AG04449 (cell line): ENCODE measurements at places on chromosomes 2 and 18.

DNA sequence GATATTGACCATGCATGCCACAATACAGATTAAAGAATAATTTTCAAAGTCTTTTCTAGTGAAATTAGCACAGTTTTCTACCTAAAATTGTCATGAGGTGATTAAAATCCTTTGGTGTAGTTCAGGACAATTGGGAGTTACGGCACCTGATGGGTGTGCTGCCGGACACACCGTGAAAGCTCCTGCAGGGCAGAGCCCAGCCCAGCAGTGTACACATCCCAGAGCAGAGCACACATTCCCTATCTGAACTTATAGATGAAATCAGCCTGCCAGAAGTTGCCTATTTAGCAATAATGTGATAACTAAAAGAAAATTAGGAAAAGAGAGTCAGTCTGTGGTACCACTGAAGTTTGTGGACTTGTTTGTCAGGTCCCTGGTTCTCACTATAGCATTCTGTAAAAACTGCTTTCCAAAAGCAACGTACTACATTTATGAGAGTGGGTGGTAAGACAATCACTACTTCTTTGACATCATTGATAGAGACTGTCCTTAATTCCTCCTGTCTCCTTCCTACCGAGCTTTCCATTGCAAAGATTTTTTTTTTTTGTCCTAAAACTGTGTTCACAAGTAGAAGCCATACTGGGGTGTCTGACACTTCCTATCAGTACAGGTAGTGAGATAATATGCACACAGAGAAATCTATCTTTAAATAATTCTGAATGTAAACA, 3.4 kb downstream of the CYTIP start:
- DNase-seq: no peak

- no peak for DNase-seq
Measured at GRCh38 chr2:97926946-97927345, 68.8 kb downstream of the TMEM131 start.

DNA sequence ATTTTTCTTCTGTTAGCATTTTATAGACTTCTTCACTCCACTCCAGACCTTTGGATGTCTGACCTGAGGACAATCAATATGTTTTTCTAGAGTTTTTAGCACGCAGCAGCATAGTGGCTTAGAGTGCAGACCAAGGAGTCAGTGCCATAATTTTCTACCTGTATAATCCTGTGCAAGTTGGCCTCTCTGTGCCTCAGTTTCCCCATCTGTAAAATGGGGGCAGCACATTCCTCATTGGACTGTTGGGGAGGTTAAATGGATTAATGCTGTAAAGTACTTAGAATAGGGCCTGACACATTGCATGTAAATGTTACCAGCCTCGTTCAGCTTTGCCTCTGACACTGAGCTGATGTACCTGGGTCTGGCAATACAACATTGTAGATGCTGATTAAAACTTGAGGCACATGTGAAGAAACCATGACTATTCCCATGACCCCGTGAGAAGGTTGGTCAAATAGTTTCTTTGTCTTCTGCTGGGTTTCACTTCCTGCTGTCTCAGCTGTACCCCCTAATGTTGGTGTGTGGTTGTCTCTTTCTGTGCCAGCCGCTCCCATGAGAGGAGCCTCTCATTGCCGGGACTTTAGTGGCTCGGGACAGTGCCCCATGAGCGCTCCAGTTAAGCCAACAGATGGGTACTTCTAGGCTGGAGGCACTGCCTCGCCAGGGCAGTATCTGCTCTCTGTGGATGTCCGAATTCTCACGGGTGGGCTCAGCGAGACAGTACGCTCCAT, 125.3 kb downstream of the SH3RF3 start:
- no peak for DNase-seq

GRCh38 chr2:145399131-145399530, 879.2 kb upstream of the ZEB2 start:
- no peak for DNase-seq

DNA sequence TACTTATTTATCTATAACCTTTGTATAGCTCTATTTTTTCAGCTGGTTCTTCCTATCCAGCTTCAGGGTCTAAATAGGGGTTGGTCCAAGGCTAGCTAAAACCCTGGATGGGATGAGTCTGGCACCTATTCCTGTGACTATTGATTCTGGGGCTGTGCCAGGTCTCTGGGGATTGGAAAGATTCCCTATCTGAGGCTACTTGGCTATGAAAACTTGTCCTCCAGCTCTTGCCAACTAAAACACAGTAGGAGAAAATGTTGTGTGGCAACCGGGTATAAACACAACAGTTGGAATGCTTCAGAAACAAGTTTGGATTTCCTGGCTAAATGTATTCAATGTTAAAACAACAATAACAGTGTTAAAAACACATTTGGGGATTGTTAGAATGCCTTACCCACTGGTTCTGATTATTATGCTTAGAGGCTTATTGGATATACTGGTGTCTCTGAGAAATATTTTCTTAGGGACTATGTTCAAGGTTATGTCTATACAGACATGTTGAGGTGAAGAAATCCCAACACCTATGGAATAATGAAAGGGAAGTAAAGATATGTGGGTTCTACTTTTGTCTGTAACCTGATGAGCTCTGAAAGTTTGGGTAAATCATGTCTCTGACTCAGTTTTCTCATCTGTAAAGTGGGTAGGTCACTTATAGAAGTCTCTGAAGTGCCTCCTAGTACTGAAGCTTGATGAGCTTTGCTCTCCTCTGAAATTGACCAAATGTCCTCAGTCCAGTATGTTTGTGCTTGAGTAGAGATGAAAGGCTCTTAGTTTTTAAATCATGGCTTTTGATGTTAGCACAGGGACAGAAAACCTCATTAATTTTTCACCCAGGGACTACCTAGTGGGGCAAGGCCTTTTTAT, 460.7 kb downstream of the MTX2 start:
- peak; percentile 60 for DNase-seq

- no peak for DNase-seq
Measured at GRCh38 chr2:120344976-120345581, 857 bp upstream of the INHBB start.

GRCh38 chr2:120509213-120509815, 163.4 kb downstream of the INHBB start:
- no peak for DNase-seq

- DNase-seq: no peak
Measured at GRCh38 chr18:3478262-3478978, 28.4 kb downstream of the TGIF1 start.

- no peak for DNase-seq
Measured at GRCh38 chr2:148874868-148875341, at the start of gene KIF5C. Gene KIF5C (plus strand): TSS chr2:148875227. CDS start chr2:148875618, 391 bp downstream.

- no peak for DNase-seq
Measured at GRCh38 chr2:42879913-42880737, 87.7 kb upstream of the HAAO start.

DNA sequence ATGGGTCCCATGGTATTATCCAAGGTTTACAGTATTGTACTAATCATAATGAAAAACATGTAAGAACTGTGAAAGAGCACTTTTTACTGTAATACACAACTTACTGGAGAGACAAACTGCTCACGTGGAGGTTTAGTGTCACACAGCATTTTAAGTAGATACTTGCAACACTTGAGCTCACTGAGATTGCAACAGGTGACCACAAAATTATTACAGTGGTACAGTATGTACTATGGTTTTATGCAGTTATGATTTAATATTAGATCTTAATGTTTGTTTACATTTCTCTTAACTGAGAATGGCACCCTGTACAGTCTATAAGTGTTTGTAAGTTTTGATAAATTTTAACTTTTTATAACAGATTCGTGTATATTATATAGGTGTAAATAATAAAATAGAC, 118.6 kb upstream of the SKOR2 start:
- DNase-seq: no peak

DNA sequence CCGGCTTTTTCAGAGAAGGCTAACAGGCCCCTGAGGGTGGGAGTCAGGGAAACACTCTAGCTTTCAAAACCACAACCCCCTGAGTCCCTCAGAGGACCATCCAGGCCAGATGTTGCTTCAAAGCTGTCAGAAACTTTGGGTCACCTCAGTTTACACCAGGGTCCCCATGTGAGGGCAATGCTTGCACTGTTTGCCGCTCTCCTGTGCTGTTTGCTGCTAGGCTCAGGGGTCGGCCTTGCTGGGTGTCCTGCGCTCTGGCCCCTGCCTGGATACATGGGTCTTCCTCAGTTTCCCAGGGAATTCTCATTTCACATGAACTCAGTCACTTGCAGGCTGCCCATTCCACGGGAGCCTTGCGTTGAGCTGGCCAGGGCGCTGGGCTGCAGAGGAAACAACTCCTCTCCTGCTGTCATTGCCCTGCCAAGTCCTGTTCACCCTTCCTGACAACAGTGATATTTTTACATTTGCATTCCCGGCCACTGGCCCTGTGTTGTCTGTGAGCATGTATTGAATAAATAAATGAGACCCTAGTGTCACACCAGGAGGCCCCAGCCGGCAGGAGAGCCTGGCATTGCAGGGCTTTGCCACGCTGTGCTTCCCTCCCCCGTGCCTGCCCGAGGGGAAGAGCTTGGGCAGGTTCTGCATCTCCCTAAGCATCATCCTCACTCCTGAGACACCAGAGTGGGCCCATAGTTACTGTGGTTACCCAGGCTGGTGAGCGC, 73.2 kb upstream of the RAB6C start:
- no peak for DNase-seq

- no peak for DNase-seq
Measured at GRCh38 chr18:9135912-9136314, 668 bp upstream of the ANKRD12 start.

DNA sequence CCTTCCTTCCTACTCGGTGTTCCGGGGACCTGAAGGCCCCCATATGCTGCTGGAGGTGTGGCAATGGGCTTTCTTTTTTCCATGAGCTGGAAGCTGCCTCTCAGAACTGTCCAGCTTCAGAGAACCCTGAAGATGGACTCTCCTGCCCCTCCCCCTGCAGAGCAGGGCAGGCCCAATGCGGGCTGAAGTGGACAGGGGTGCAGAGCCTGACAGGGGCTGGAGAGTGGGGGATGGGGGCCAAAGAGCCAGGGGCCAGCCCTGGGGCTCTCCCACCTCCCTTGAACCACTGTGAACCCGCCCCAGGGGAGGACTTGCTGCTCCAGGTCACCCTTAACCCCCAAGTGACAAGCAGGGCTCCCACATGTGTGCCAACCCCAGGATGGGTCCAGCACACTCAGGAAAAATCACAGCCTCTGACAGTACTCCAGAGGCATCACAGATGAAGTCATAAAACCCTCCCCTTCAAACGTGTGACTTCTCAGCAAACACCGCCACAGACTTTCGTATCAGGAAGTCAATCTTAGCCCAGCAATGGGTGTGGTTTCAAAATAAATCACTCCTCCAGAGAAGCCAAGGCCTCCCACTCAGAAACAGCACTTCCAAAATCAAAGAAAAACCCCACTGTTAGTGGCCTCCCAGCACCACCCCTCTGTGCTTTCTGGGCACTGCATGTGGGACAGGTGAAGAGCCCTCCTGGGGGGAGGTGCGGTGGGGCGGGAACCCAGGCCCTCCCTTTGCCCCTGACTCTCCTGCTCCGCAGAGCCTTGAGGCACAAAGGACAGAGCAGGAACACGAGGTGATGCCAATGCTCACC, 135.8 kb downstream of the HDAC4 start:
- DNase-seq: no peak

GRCh38 chr2:11998218-11998617, 251.8 kb downstream of the LPIN1 start:
- DNase-seq: peak; percentile 28

DNA sequence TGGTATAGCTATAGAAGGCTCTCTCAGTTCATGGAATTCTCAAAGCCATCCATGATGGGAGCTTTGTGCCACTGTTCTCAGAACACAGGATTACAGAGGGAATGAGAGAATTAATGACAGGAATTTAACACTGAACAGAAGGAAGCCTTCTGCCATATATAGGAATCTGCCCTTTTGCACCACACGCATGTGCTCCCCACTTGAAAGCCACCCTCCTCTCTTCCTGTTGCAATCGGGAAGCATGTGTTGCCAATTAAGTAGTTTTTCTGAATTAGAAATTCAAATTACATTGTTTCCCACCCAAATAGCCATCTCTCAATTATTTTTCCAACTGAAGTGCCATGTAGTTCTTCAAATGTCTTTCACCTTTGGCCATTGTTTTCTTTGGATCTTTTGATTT, 71.3 kb downstream of the C1D start:
- no peak for DNase-seq

GRCh38 chr2:215320679-215321078, 8.8 kb downstream of the ATIC start:
- DNase-seq: no peak

- DNase-seq: no peak
Measured at GRCh38 chr18:57432751-57433400, 2.3 kb upstream of the ONECUT2 start.

DNA sequence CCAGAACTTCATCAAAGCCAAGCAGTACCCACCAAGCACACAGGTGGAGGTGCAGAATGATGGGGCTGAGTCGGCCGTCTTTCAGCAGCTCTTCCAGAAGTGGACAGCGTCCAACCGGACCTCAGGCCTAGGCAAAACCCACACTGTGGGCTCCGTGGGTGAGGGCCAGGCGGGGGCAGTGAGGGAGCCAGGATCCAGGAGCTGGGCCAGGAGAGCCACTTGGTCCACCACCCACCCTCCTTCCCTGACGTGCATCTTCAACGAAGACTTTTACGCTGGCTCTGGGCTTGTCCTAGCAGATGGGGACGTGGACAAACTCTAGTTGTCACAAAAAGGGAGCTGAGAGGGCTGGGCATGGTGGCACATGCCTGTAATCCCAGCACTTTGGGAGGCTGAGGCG, 11.8 kb downstream of the VIL1 start:
- no peak for DNase-seq

DNA sequence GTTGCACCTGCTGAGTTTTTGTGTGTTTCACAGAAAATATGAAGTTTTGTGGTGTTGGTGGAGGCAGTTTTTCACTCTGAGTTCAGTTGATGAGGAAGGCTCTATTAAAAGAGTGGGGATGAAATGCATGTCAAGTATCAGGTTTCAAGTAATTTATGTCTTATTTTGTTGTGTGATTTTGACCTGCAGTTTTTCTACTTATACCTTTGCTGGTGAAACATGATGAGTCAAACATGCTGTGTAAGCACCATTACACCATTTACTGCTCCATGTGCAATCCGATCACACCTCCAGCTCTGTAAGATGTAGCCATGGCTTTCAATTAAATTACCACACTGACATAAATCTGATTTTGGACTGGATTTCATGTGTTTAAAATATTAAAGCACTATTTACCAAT, 174.5 kb upstream of the ZEB2 start:
- DNase-seq: no peak

DNA sequence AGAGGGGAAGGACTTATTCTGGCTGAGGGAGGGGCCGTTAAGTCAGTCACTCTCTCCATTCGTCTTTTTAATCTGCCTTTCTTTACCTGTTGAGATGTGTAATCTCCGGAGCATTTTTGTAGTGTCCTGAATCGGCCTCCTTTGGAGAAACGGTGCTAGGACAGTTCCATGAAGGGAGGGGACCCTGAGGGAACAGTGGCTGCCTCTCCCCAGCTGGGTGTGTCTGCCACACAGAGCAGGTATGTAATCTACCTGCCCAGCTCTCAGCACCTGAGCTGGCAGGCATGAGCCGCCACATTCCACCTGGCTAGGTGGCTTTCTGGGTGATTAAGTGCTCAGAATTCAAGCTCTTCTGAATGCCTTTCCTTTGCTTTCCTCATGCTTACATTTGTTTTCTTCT, 131.2 kb downstream of the WDSUB1 start:
- DNase-seq: no peak

GRCh38 chr2:196123679-196124373, 47.6 kb downstream of the STK17B start:
- no peak for DNase-seq
